IPS DF 19.7 (cell line): ENCODE measurements at places on chromosomes 12 and 14.

- no peak for DNase-seq
Observed at GRCh38 chr12:91777268-91777992, 368.2 kb downstream of the BTG1 start.

DNA sequence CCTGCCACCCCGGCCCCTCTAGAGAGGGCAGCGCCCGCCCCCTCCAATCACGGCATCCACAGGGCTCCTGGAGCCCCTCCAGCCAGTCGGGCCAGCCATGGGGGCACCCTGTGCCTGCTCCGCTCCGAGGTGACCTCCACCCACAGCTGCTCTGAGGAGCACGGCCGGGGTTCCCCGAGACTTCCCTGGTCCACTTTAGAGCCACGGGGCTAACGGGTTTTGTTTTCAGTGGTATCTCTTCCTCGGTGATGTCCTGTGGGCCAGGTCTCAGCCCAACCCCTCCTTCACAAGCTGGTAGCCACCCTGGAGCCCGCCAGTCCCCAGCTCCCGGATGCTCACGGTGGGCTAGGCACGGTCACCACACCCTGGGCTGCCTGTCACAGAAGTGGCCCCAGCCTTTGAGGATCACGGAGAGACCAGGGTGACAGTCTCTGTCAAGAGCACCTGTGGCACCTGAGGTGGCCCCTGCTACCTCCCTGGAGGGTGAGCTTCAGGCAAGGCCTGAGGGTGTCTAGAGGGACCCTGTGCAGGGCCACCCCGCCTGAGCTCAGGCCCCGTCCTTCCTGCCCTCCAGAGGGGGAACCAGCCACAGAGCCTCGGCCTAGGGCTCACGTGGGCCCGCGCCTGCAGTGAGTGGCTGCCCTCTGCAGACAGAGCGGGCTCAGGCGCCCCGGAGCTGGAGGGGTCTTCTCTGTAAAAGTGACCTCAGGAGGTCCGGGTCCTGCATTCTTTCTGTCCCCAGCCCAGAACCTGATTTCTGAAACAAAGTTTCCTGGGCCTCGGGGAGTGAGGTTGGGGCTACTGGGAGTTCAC, 146.0 kb upstream of the C14orf180 start:
- DNase-seq: no peak

GRCh38 chr12:28268608-28269229, 78.5 kb downstream of the CCDC91 start:
- DNase-seq: no peak

DNA sequence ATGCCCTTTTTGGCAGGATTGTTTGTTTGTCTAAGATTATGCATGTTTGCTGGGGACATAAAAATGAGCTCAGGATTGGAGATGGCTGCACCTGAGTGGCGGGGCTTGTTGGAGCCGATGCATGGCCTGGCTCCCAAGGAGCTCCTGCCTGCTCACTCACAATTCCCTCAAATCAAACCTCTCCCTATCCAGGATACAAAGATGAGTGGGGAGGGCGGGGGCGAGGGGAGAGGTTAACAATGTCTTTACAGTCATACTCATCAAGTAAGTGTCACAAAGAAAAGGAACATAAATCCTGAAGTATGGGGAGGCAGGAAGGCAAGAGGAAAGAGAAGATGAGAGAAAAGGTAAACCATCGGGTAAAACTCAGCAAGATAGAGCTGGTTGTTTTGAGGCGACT, 104.0 kb upstream of the COCH start:
- DNase-seq: no peak

DNA sequence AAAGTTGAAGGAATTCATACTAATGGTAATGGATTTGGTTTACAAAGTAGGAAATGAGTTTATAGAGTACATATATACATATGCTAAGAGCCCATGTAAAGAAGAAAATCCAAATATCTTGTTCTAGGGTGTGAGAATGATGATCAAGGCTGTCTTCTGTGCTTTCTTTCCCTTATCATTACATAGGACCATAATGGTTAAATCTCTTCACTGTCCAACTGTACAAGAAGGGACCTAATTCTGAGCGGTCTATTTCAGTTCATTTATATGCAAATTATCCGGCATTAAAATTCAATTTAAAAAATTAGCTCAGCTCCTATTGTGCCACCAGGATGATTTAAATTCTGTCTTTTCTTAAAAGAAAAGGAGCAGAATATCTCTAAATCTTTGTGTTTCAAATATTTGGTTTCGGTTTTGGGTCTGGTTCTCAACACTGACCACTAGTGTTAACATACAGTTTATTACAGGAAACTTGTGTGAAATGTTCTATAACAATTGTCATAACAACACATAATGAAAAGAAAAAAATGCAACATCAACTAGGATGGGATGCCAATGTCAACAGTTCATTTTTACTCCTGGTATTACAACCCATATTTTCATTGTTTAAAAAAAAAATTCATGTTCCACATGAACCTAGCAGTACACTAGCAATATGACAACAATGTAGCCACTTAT, 16.8 kb downstream of the OR4K1 start:
- DNase-seq: no peak

- DNase-seq: no peak
Observed at GRCh38 chr12:5798242-5799015, 146.6 kb downstream of the ANO2 start.

GRCh38 chr12:2008677-2009076, 4.4 kb upstream of the DCP1B start:
- DNase-seq: no peak

DNA sequence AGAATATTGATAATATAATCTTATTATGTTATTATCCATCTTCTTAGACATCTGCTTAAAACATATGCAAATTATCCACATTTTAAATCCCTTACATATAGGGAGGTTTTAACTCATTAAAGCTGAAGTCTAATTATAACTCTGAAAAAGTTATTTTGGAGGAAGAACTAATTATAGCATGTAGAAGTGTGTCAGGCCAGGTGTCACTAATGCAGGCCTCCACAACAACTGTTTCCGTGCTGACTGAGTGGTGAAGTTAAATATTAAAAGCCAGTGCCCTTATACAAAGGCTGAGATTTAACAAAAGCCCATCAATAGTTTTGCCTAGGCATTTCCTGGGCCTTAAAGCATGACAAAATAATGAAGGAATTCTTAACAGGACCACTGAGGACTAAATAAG, 157.4 kb downstream of the LRRK2 start:
- DNase-seq: no peak

DNA sequence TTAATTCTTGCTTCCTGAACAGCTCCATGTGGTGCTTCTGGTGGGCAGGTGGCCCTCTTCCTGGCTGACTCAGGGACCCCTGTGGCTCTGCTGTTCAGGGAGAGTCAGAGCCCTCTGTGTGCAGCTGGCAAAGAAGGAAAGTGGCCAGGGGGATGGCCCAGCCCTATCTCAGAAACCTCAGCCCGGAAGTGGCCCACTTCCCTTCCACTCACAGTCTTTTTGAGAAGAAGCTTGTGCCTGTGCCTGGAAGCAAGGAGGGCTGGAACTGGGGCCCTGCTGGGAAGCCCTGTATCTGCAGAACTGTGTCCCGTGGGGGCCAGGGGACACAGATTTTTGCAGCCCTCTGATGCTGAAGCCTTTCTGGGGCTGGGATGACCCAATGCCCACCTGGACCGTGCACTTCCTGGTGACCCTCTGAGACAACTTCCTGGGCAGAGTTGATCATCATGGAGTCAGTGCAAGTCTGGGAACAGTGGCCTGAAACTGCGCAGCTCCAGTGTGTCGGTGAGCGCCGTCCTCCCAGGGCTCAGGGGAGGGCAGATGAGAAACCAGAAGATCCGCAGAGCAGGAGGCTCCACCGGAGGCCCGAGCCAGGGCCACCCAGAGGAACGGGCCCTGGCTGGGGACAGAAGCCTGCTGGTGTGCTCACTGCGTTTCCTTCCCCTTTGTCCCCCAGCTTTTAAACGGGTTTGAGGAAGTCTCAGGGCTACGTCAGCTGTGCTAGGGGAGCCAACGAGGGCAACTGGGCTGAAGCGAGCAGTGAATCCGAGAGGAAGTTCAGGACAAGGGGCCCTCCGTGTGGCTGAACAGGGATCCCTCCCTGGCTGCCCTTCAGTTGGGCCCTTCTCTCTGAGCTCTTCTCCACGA, 217.4 kb upstream of the RTL1 start:
- no peak for DNase-seq

DNA sequence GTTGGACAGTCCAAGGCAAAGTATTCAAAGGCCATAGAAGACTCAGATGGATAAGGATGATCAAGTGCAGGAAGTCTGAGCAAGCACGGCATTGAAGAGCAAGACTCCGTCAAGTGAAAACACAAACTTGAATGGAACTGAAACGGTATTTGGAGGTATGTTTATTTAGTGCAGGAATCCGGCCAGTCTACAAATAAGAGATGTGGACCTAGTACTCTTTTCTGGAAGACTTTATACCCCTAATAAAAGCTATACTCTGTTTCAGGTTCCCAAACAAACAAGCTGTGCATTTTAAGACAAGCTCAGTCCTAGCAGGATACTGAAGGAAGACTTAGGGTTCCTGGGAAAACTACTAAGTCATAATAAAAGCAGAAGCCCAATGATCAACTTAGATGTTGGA, 100.8 kb upstream of the NEDD1 start:
- no peak for DNase-seq

- DNase-seq: no peak
Observed at GRCh38 chr14:75242546-75243273, 35.9 kb upstream of the FOS start.

DNA sequence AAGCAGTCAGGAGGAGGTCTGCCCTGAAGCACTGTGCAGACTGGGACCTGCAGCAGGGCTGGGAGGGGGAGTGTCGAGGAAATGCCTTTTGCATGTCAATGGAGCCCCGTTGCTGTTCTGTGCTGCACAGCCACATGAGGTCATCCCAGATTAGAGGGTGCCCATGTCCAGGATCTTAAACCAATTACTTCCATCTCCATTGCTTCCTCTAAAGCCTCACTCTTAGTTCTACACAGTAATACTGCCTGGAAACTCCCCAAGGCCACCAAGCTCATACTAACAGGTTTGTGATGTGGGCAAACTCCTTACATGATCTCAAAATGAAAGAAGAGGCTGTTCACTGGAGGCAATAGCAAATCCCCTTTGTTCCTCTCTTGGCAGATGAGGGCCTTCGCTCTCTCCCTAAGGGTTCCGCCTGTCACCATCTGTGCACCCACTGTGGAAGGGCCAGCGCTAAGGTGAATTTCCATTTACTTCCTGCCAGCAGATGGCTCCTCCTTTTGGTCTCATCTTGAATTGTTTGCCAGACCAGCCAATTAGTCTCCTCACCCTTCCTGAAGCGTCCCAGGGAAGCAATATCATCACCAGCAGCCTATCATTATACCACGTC, 35.4 kb upstream of the LTA4H start:
- DNase-seq: no peak

GRCh38 chr14:43789458-43789857, 717.6 kb downstream of the FSCB start:
- no peak for DNase-seq

GRCh38 chr12:14723763-14724162, 27.4 kb upstream of the GUCY2C start:
- DNase-seq: no peak

GRCh38 chr14:42299692-42300091, 693.0 kb downstream of the LRFN5 start:
- no peak for DNase-seq

DNA sequence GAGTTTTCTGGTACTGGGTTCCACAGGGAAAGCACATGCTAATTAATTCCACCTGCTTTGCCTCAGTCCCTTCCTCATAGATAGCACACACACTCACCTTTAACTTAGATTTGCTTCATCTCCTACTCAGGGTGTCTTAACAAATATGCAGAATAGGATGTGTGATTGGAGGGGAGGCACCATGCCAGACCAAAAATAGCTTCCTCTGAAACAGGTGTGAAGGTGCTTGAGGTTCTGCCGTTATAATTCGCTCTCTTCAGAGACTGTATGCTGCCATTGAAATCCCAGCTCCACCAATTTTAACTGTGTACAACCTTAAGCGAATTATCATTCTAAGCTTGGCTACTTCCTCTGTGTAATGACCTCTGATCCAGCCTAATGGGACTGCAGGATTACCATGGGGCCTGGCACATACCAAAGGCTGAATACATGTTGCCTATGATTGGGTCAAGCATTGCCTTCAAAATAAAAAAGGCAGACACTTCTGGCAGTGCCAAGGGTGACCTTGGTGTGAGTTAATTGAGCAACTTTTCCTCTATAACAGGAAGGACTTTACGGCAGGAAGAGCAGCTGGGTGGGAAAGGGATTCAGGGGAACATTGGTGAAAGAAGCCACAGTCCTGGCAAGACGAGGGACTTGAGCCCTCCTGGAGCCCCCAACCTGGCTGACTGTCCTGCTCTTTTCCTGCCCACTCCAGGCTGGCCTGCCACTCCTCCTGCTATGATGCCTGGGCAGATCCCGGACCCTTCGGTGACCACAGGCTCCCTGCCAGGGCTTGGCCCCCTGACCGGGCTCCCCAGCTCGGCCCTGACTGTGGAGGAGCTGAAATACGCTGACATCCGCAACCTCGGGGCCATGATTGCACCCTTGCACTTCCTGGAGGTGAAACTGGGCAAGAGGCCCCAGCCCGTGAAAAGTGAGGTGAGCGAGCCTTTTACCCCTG, 9.7 kb downstream of the JDP2 start:
- DNase-seq: no peak

DNA sequence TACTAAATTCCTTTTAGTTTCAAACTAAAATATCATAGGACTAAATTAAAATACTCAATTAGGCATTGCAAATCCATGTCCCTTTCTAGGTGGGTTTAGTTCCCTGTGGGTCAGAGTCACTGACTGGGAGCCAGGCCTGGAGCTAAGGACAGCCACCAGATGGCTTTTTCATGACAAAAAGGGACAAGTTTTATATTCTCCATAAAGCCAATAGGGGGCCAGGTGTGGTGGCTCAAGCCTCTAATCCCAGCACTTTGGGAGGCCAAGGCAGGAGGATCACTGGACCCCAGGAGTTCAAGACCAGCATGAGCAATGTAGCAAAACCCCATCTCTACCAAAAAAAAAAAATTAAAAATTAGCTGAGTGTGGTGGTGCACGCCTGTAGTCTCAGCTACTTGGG, 35.4 kb upstream of the EIF5 start:
- DNase-seq: no peak

DNA sequence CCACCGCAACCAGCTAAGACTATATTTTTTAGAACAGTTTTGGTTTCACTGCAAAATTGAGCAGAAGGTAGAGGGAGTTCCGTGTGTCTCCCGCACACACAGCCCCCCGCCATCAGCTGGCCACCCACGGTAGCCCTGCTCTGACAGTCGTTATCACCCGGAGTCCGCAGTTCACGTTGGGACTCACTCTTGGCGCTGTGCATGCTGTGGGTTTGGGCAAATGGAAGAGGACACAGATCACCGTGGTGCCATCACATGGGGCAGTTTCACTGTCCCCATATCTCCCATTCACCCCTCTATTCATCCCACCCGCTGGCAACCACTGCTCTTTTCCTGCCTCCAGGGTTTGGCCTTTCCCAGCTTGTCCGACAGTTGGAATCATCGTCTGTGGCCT, 31.8 kb upstream of the ULK1 start:
- DNase-seq: no peak

- DNase-seq: no peak
Observed at GRCh38 chr14:104784218-104784568, 11.4 kb downstream of the AKT1 start.

- DNase-seq: no peak
Observed at GRCh38 chr12:32240162-32240561, 133.5 kb downstream of the BICD1 start.
